ENCODE measurements at places on chromosomes 5 and 9. TPM values are rescaled to one million over a fixed set of nuclear protein-coding genes. Genes with fewer than 3 reads are reported as not detected.

MAPK9 gene
- total RNA-seq = 40.6 TPM

DNA sequence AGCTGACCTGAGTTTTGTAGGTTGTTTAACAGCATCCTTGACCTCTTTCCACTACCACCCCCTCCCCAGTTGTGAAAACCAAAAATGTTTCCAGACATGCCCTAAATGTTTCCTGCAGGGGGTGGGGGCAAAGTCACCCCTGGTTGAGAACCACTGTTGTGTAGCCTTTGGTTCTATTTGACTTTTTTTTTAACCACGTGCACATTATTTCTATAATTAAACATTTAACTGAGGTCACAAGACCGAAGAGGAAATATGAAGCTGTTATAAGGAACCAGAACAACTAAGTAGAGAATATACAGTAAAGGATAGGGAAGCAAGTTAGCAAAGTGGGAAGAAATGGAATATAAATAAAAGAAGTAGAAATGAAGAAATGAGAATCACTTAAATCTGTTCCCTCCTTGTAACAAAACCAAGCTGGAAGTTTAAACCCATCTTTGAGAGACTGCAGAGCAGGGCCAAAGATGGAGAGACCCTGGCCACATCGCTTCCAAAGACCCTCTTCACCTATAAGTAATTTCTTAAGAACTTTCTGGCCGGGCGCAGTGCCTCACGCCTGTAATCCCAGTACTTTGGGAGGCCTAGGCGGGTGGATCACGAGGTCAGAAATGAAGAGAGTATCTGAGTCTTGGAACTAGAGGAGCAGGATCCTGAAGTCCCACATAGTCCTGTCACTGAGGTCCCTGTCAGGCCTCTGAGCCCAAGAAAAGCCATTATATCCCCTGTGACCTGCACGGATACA, 14.4 kb downstream of the SIT1 start:
- H3K4me3 ChIP-seq = no peak overlapping the region
- H3K27me3 ChIP-seq = no peaks in the 10 kb centered on the region
- no peaks in the 10 kb centered on the region for H3K36me3 ChIP-seq

CDC20B gene
- not detected for total RNA-seq

SOHLH1 gene
- not detected for total RNA-seq

DNA sequence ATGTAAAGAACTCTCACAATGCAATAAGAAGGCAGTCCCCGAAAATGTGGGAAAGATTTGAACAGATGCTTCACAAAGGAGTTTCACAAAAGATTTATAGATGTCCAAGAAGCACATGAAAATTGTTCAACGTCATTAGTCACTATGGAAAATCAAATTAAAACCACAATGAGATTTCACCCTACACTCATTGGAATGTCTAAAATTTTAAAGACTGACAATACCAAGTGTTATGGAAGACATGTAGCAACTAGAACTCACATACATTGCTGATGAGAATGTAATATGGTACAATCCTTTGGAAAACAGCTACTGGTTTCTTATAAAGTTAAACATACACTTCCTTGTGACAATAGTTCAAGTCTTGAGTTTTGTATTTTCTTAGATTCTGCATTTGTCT, 11.0 kb upstream of the RECK start:
- no peaks in the 10 kb centered on the region for H3K4me1 ChIP-seq
- no peaks in the 10 kb centered on the region for H3K36me3 ChIP-seq
- no peak overlapping the region for H3K4me3 ChIP-seq
- DNase-seq = no peak

- H3K36me3 ChIP-seq = no peaks in the 10 kb centered on the region
- no peak for DNase-seq
- H3K4me3 ChIP-seq = no peak overlapping the region
Measured at GRCh38 chr5:100623719-100624118, 88.5 kb downstream of the FAM174A start.

DNA sequence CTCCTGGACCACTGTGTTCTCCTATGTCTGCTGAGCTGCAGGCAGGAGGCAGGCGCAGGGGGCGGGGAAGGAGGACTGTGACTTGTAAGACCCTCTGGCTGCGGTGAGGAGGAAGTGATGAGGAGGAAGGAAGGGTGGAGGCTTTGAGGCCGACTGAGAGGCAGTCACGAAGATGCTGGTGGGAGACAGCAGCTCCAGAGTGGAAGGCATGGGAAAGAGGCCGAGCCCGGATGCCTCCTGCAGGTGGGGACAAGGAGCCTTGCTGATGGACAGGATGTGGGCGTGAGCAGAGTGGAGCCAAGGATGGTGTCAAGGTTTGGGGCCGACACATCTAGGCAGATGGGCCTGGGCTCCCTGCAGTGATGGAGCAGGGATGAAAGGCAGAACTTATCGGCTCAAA, 74.3 kb upstream of the ICE1 start:
- peaks cover 24% of the 10 kb centered on the region for H3K4me1 ChIP-seq
- H3K4me3 ChIP-seq = no peak overlapping the region
- H3K36me3 ChIP-seq = no peaks in the 10 kb centered on the region
- H3K27ac ChIP-seq = no peak overlapping the region
- no peak for DNase-seq
- H3K27me3 ChIP-seq = no peaks in the 10 kb centered on the region

- H3K27me3 ChIP-seq = no peaks in the 10 kb centered on the region
- no peaks in the 10 kb centered on the region for H3K36me3 ChIP-seq
- no peak overlapping the region for H3K4me3 ChIP-seq
- peaks cover 6% of the 10 kb centered on the region for H3K4me1 ChIP-seq
- H3K27ac ChIP-seq = no peak overlapping the region
Measured at GRCh38 chr5:61775901-61776300, 443.8 kb downstream of the ZSWIM6 start.

DNA sequence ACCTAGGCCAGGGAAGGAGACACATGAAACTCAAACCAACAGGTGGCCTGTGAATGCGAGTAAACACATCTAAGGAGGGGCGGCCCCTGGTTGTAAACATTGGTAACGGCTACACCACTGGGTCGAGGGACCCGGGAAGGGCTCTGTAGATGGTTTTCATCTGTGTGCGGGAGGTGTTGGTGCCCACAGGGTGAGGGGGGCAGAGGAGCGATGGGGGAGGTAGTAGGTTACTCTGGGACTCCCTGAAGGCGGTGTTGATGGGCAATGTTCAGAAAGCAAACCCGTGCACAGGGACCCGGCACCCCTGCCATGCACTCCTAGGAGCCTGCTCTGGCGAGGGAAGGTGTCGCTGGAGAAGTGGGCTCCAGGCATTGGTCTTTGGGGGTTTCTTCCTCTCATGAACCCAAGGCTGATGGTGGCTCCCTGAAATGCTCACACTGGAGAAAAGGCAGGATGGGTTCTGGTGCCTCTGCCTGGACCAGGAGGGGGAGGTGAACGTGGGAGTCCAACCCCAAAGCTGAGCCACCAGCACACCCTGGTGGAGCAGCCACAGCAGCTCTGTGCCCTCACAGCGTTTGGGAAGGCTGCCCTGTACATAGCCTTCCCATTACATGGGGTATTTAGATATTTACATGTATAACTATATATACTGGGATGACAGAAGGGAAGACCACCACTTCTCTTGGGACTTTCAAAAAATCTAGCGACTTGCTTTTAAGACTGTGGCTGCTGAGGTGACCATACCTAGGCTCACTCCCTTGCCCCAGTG, 103.2 kb downstream of the ENTREP1 start:
- no peak overlapping the region for H3K27ac ChIP-seq
- no peaks in the 10 kb centered on the region for H3K27me3 ChIP-seq
- no peaks in the 10 kb centered on the region for H3K36me3 ChIP-seq
- H3K4me3 ChIP-seq = no peak overlapping the region

- no peaks in the 10 kb centered on the region for H3K27me3 ChIP-seq
- H3K4me1 ChIP-seq = no peaks in the 10 kb centered on the region
- no peak overlapping the region for H3K27ac ChIP-seq
- no peak for DNase-seq
- no peaks in the 10 kb centered on the region for H3K36me3 ChIP-seq
Measured at GRCh38 chr9:130233587-130233945, 32.0 kb upstream of the HMCN2 start.

- H3K27ac ChIP-seq = peak overlapping the region; percentile 32
- H3K4me1 ChIP-seq = peaks cover 15% of the 10 kb centered on the region
- DNase-seq = peak; percentile 65
- no peaks in the 10 kb centered on the region for H3K36me3 ChIP-seq
- H3K27me3 ChIP-seq = no peaks in the 10 kb centered on the region
Measured at GRCh38 chr5:54533541-54534190, 16.1 kb downstream of the SNX18 start.

CCNO gene
- 0.93 TPM for total RNA-seq

- no peak overlapping the region for H3K27ac ChIP-seq
- DNase-seq = peak; percentile 38
- no peaks in the 10 kb centered on the region for H3K36me3 ChIP-seq
Measured at GRCh38 chr5:23139338-23140171, 286.4 kb upstream of the CDH12 start.

GRCh38 chr9:101457003-101457402, 21.4 kb upstream of the ALDOB start:
- DNase-seq = peak; percentile 29
- no peak overlapping the region for H3K27ac ChIP-seq
- H3K4me1 ChIP-seq = peaks cover 1% of the 10 kb centered on the region
- H3K36me3 ChIP-seq = no peaks in the 10 kb centered on the region

DNA sequence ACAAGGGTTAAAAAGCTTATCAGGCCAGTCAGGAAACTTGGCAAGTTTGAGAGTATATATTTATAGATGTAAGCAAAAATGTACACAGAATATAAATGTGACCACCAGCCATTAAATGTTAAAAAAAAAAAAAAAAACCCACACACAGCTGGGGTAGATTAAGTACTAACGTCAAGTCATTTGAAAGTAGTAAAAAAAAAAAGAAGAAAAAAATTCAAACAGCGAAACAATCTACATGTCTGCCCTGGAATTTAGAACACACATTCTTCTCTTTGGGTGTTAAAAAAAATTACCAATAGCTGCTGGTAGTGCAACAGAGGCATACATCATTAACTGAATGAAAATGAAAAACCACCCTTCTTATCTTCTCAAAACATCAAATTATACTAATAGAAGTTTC, 269.7 kb downstream of the MLLT3 start:
- H3K27ac ChIP-seq = no peak overlapping the region
- DNase-seq = no peak
- peaks cover 13% of the 10 kb centered on the region for H3K4me1 ChIP-seq
- no peaks in the 10 kb centered on the region for H3K36me3 ChIP-seq

GRCh38 chr9:2271426-2271825, 256.3 kb downstream of the SMARCA2 start:
- no peak for DNase-seq
- no peaks in the 10 kb centered on the region for H3K36me3 ChIP-seq
- no peak overlapping the region for H3K4me3 ChIP-seq
- H3K4me1 ChIP-seq = peaks cover 8% of the 10 kb centered on the region
- peaks cover 5% of the 10 kb centered on the region for H3K27me3 ChIP-seq
- H3K27ac ChIP-seq = no peak overlapping the region

DNA sequence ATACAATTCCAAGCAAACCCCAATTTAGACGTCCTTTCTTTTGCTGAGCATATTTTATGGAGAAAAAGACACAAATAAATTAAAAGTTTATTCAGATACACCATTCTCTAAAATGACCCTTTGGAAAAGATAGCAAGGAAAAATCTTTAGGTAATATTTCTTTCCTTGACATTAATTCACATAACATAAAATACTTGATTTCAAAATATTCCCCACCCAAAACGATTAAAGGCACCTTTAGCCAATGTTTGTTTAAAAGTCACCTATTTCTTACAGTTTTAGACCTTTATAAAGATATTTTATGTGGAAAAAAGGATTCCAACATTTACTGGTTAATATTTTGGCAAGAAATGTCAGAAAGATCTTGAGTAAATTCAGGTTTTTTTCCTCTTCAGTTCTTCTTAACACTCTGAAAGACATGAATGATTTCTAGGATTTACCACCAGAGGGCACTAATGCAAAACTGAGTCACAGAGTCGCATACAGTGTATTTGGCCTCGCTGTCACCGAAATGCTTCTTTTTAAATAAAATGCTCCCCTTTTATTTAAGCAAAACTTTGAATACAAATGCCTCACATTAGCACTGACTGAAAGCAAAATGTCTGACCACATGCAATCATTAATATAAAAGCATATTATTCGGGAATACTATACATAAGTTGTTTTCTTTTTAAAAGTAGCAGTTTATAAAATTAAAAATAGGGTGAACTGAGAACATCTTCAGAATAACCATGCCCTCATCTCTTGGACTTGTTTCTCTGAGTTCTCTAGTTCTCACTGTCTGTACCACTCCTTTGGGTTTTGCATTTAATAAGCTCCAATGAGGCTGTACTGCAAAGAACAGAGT, 122.5 kb downstream of the SLC1A3 start:
- no peak overlapping the region for H3K27ac ChIP-seq
- H3K27me3 ChIP-seq = no peaks in the 10 kb centered on the region
- peak; percentile 76 for DNase-seq
- H3K36me3 ChIP-seq = no peaks in the 10 kb centered on the region
- no peak overlapping the region for H3K4me3 ChIP-seq
- no peaks in the 10 kb centered on the region for H3K4me1 ChIP-seq

DNA sequence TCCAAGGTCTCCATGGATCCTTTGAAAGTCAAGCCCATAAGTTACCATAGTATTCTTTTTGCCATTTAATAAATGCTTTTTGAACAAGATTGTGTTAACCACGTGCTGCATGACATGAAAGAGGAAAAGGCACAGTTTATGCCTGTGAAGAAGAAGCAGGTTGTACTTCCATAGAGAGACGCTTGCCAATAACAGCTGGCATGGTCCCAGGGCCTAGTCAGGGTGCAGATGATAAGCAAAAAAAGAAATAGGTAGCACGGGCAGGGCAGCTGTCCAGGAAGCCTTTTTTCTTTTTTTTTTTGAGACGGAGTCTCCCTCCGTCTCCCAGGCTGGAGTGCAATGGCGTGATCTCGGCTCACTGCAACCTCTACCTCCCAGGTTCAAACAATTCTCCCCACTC, 71.8 kb upstream of the CLINT1 start:
- H3K4me1 ChIP-seq = peaks cover 11% of the 10 kb centered on the region
- no peak for DNase-seq
- no peak overlapping the region for H3K27ac ChIP-seq
- H3K27me3 ChIP-seq = no peaks in the 10 kb centered on the region
- no peaks in the 10 kb centered on the region for H3K36me3 ChIP-seq
- H3K4me3 ChIP-seq = no peak overlapping the region

ZNF608 gene
- 213 TPM for total RNA-seq

DNA sequence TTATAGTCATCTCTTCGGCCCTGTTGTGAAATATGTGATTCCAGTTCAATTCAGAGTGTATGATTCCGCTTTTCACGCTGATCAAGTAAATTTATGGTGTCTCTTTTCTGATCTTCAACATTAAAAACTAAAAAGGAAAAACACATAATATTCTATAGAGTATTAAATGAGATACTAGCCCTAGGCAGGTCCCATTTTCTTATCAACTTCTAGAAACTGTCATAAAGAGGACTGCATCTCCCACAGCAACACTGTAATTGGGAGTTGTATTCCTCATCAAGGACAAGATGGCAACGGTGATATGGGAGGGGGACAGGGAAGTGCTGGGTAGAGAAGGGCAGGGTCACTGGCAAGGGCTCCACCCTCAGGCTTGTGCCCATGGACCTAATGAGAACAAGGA, 71.6 kb downstream of the GOLM1 start:
- no peaks in the 10 kb centered on the region for H3K27me3 ChIP-seq
- H3K27ac ChIP-seq = no peak overlapping the region
- H3K4me1 ChIP-seq = peaks cover 2% of the 10 kb centered on the region

GRCh38 chr5:141757402-141757801, 75.4 kb upstream of the ARAP3 start:
- H3K36me3 ChIP-seq = no peaks in the 10 kb centered on the region
- H3K4me3 ChIP-seq = no peak overlapping the region
- peaks cover 22% of the 10 kb centered on the region for H3K27me3 ChIP-seq
- peaks cover 30% of the 10 kb centered on the region for H3K4me1 ChIP-seq

Measured in neural progenitor cell (in vitro differentiated cells).